Upper lobe of right lung (tissue), 1 donor: ENCODE measurements at places on chromosomes 6 and 20.
A peak's percentile ranks its signal among the peaks of the same experiment; 100 is the strongest.

- no peak for DNase-seq
Observed at GRCh38 chr6:17714879-17715851, 8.4 kb upstream of the NUP153 start.

GRCh38 chr6:92849636-92850035 is 569.7 kb downstream of the EPHA7 start:
- DNase-seq: no peak

DNA sequence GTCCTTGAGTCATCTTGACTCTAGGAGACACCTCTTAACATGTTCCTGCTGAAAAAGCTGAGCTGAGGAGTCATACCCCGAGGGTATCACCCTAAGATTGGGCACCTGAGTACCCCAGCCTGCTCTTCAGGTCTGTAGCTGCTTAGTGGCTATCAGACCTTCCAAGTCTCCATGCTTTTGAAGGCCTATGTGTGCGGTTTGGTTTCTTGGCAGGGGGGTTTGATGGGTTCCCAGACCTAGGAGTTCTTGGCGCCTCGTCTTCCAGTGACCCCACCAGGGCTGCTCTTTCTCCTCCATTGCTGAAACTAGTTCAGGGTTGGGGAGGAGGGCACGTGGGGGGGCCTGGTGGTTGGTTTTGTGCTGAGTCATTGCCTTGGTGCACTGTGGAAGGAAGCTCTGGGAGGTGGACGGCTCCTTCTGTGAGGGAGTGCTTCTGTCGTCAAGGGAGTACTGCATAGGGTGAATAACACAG is 20.1 kb downstream of the IGF2R start:
- no peak for DNase-seq

DNA sequence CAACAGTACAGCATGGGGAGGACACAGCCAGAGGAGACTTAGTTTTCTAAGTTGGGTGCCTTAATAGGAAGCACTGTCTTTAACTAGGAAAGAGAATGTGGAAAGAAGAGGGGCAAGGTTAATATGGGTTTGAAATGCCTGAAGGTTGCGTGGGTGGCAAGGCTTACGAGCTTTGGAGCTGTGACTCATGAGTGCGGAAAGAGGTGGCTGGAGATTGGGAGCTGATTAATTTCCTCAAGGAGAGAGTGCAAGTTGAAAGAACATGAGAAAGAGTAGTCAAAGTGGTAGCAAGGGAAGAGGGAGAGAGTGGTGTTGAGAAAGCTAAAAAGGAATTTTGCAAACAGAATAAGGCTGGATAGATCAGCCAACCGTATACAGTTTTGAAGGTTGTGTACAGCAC is 315.1 kb upstream of the PRND start:
- DNase-seq: no peak

GRCh38 chr6:15274692-15275387 is 29.0 kb downstream of the JARID2 start:
- no peak for DNase-seq

GRCh38 chr20:3871550-3872265 is 17.5 kb upstream of the PANK2 start:
- DNase-seq: no peak

- DNase-seq: no peak
Observed at GRCh38 chr20:53030061-53030460, 57.9 kb downstream of the TSHZ2 start.

- peak; percentile 94 for DNase-seq
Observed at GRCh38 chr6:108689272-108690161, 128.8 kb downstream of the FOXO3 start.

DNA sequence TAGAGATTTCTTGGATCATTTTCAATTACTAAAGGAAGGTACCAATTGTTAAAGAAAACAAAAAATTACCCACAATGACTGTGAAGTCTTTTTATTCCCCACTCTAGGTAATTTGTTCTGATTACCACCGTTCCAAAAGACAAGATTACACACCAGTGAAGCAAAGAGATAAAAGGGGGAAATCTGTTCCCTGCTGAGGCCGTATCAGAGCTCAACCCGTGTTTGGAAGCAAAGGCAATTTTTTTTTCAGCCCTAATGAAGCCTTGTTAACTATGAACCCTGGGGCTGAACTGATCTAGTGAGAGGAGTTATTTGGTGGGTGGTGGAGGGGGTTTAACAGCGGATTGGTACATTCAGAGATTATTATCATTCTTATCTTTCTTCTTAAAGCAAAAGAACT is 128.5 kb downstream of the ALDH8A1 start:
- no peak for DNase-seq

- DNase-seq: no peak
Observed at GRCh38 chr20:49698477-49698876, 15.2 kb downstream of the B4GALT5 start.

DNA sequence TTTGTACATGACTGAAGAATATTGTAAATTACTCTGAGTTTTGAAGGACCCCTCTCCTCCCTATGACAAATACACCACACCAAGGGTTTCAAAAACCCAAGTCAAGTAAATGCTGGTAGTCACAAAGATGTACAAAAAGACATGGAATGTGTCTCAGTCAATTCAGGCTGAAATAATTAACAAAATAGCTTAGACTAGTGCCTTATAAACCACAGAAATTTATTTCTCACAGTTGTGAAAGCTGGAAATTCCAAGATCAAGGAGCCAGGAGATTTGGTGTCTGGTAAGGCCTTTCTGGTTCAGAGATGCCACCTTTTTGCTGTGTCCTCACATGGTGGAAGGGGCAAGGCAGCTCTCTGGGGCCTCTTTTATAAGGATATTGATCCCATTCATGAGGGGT is 202.3 kb upstream of the RIN2 start:
- DNase-seq: no peak

- no peak for DNase-seq
Observed at GRCh38 chr6:159806021-159806458, 6.0 kb downstream of the PNLDC1 start.

- no peak for DNase-seq
Observed at GRCh38 chr20:33585413-33585812, 76.7 kb upstream of the C20orf144 start.

GRCh38 chr6:8858854-8859331 is 423.5 kb upstream of the SLC35B3 start:
- DNase-seq: no peak

DNA sequence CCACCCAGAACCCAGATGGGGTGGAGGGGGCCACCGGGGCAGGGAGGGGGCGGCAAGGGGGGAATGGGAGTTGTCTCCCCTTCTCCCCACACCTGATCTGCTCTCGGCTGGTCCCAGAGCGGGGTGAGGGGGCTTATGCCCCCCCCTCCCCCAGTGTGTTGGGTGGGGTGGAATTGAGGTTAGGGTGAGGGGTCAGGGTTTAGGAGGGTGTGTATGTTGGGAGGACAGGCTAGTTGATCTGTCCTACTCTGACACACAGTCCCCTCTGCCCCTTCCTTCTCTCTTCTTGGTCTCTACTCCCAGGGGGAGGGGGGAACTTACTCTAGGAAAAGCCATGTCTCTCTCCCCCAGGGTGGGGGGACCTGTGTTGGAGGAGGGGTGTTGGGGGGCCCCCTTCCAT is 1.9 kb upstream of the ZBTB9 start:
- no peak for DNase-seq

DNA sequence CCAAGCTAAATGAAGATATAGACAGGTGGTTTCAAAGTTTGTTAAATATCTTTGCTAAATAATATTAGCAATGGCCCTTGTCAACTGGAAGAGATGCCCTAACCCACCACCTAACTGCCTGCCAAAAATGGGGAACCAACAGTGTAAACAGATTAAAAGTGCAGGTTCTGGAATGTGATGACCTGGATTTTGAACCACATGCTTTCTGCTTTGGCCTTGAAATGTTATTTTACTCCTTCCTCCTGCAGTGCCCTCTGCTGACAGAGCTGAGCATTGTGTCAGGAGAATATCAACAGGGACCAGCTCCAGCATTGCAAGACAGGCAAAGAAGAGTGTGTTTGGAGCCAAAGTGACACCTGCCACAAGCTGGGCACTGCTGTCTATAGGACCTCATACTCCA is 226.6 kb downstream of the MYLK4 start:
- no peak for DNase-seq

GRCh38 chr6:49513153-49513989 is 13.6 kb downstream of the GLYATL3 start:
- no peak for DNase-seq

- DNase-seq: no peak
Observed at GRCh38 chr6:52788478-52788877, 15.1 kb downstream of the GSTA1 start.

GRCh38 chr20:32440069-32440757 is 82.1 kb downstream of the ASXL1 start:
- no peak for DNase-seq

- no peak for DNase-seq
Observed at GRCh38 chr6:160138839-160139419, 17.3 kb downstream of the SLC22A1 start.

DNA sequence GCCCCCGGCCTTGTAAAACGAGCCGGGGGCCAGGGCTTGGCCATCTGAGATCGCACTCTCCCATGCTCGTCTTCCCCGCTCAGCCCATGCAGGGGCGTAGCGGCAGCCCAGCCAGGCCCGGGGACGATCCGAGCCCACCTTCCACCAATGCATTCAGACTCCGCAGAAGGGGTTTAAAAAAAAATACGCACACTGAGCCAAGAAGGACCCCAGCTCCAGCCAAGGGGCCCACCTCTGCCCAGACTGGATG is 320 bp downstream of the GSTA4 start:
- DNase-seq: peak; percentile 77

GRCh38 chr20:41393705-41394066 is 27.1 kb upstream of the EMILIN3 start:
- no peak for DNase-seq

DNA sequence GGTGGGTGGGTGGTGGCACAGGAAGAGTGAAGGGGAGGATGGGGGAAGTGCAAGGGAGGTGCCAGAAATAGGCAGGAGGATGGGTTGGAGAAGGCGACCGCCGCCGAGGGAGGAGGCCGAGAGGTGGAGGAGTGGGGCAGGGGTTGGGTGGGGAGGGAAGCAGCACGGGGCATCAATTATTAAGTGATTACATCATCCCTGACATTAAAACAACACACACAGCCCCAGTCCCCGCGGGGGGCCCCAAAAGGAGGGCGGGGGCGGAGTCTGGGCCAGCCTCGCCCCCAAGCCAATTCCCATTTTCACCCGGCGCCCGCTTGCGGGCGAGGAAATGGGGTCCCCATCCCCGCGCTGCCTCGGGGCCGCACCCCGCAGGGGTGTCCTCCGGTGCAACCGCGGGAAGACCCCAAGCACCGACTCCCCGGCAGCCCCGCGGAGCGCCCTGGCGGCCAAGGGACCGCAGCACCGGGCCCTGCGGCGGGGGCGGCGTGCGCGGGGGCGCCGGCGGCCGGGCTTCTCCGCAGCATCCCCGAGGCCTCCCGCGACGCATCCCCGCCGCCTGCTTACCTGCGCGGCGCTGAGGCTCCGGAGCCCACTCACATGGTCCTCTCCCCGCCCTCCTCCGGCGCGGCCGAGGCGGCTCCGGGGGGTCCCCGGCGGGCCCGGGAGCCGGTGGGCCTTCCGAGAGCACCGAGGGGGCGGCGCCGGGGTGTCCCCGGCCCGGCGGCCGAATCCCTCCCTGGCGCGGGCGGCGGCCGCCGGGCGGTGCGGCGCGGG is 663 bp downstream of the FYN start:
- DNase-seq: no peak

DNA sequence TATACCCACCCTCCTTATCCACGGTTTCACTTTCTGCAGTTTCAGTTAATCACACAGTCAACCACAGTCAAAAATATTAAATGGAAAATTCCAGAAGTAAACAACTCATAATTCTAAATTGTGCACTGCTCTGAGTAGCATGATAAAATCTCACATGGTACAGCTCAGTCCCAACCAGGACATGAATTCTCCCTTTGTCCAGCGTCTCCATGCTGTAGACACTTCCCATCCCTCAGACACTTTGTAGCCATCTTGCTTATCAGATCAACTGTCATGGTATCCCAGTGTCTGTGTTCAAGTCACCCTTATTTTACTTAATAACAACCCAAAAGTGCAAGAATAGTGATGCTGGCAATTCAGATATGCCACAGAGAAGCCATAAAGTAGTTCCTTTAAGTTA is 94.7 kb downstream of the PDE10A start:
- DNase-seq: no peak

DNA sequence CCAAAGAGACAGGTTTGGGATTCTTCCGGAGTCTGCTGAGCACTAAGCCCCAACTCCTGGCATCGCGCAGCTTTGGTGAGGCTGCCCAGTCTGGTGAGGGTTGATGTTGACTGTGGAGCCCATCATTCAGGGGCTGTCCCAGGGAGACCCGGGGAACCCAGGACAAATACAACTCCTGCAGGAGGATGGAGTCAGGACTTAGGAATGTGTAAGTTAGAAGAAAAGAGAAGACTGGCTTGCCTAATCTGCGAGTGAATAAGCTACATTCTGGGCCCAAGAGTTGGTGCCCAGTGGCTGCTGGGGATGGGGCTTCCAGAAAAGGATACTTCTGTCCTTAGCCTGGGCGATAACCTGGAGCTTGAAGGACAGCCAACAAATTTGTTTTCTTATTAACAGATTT is 47.9 kb downstream of the STK35 start:
- DNase-seq: no peak

- no peak for DNase-seq
Observed at GRCh38 chr6:137866200-137866913, 702 bp upstream of the TNFAIP3 start.

DNA sequence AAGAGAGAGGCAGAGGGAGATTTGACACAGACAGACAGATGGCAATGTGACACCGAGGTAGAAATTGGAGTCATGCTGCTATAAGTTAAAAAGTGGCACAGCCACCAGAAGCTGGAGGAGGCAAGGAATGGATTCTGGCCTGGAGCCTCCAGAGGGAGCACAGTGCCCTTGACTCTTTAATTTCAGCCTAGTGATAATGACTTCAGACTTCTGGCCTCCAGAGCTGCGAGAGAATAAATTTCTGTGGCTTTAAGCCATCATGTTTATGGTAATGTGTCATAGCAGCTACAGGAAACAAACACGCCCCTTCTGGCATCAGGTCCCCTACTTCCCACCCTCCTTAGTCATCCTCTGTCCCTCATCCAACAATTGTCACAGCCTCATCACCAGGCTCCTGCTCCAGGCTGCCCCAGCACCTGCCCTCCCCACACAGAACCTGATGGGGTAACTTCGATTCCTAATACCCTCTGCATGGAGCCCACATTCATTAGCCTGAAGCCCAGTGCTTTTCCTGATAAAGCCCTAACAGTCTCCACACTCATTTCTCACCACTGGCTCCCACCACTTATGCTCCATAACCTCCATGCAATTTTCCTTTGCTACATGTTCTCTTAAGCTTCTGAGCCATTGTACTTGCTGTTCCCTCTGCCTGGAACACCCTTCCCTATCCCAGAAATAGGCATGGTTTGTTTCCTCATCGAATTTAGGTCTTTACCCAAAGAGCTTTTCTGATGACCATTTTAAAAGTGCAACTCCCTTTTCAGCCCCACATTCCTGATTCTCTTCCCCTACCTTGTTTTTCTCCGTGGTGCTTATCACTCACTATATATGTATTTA is 69.7 kb upstream of the TOX2 start:
- no peak for DNase-seq

- DNase-seq: no peak
Observed at GRCh38 chr20:24109008-24109407, 120.4 kb upstream of the GGTLC1 start.

DNA sequence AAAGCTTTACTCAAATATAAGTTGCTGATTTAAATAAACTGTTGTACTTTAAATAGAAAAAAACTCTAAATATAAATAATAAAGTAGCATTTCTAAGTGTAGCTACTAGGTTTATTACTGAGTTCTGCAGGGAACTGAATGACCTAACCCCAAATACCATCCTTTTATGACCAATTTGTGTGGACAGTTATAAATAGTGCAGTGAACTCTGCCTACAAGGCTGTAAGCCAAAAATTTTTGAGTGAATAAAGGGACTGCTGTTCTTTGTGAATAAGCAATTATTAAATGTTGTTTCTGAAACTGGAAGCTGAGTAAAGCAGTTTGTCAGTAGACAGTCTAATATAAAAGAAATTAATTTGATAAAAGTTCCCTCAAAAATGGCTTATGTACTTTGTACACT is 90.8 kb upstream of the ELOVL5 start:
- no peak for DNase-seq
